Renal pelvis (tissue), 12 donors: ENCODE measurements at places on chromosomes 6 and 20. TPM values are rescaled to one million over a fixed set of nuclear protein-coding genes. Genes with fewer than 3 reads are reported as not detected.

DNA sequence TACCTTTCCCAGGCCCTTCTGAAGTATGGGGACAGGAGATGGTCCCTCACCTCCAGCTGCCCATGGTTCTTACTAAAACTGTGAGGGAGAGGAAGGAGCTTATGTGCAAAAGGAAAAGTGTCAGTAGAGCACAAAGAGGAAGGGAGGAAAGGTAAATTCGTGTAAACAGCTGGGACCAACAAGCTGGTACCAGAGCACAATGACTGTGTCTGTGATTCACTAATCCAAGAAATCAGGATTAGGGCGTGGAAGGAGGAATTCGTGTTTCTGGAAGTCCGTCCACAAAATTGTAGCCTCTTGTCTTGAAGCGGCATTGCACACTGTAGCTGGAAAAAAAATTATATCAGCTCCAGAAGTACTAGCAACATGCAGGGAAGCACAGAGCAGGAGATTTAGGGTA, 129.0 kb upstream of the RREB1 start:
- DNase-seq: no peak

- DNase-seq: no peak
These were observed 47.7 kb upstream of the POLR1H start for GRCh38 chr6:30013291-30013922.

GRCh38 chr6:109303164-109303563, 79.1 kb downstream of the CD164 start:
- DNase-seq: no peak

- DNase-seq: no peak
These were observed 17.4 kb downstream of the ADGRF4 start for GRCh38 chr6:47715782-47716181.

GRCh38 chr6:145028144-145028818, 707.0 kb downstream of the EPM2A start:
- no peak for DNase-seq

GRCh38 chr20:10971096-10971495, 297.3 kb upstream of the JAG1 start:
- DNase-seq: no peak

- DNase-seq: no peak
These were observed 191.0 kb downstream of the IBTK start for GRCh38 chr6:82056567-82056966.

GRCh38 chr20:49699200-49699992, 14.3 kb downstream of the B4GALT5 start:
- DNase-seq: no peak

DNA sequence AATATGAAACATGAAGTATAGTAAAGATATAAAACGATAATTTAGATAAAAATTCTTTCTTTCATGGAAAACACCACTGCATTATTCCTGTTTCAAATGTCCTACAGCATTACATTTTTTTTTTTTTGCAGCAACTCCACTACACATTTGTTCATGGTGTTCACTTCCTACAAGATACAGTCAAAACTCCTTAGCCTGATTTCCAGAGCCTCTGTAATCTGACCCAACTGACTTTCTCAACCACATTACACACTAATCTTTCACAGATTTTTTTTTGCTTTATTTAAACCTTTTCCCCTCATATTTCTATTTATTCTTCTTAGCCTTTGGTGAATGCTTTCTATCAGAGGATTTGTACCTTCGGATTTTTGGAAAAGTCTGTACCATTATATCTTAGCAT, 176.5 kb upstream of the PDE7B start:
- DNase-seq: no peak

DNA sequence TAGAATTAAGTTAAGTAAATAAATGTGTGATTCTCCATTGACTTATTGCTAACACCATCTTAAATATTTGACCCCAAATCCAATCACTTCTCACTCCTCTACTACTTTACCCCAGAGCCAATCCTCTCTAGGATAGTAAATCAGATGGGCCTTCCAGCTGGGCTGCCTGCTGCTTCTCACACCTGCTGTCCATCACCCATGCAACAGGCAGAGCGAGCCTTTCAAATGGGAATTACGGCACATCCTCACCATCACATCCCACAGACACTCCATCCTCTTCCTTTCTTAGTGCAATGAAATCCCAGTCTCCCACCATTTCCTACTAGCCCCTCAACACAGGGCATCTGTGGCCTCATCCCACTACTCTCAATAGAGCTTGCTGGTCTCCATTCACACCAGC, 34.0 kb downstream of the HLA-F start:
- no peak for DNase-seq

- DNase-seq: no peak
These were observed 145.4 kb downstream of the PRKN start for GRCh38 chr6:162581988-162582780.

DNA sequence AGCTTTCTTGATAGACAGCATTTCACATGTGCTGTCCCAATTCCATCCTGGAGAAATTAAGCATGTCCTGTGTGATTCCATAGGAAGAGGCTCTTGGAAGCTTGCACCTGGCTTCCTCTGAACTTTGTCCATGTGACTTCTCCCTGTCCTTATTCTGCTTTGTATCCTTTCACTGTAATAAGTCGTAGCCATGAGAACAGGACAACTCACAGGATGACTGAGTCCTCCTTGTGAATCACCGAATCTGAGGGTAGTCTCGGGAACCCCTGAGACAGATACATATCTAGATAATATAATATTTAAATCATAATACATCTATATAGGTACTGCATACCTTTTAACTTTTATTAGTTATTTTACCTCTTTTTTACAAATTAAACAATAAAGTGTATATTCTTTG, 156.7 kb upstream of the THEMIS start:
- no peak for DNase-seq

The HNF4A gene
- 49.8 TPM for polyA plus RNA-seq

The HLA-DPB1 gene
- 19.9 TPM for polyA plus RNA-seq

The TRIM15 gene
- polyA plus RNA-seq: not detected

The RIMS4 gene
- 0.70 TPM for polyA plus RNA-seq

The CRISP2 gene
- polyA plus RNA-seq: 0.12 TPM

The RNF182 gene
- 4.1 TPM for polyA plus RNA-seq
